ENCODE measurements at places on chromosomes 5 and 9.
A peak's percentile ranks its signal among the peaks of the same experiment; 100 is the strongest.

DNA sequence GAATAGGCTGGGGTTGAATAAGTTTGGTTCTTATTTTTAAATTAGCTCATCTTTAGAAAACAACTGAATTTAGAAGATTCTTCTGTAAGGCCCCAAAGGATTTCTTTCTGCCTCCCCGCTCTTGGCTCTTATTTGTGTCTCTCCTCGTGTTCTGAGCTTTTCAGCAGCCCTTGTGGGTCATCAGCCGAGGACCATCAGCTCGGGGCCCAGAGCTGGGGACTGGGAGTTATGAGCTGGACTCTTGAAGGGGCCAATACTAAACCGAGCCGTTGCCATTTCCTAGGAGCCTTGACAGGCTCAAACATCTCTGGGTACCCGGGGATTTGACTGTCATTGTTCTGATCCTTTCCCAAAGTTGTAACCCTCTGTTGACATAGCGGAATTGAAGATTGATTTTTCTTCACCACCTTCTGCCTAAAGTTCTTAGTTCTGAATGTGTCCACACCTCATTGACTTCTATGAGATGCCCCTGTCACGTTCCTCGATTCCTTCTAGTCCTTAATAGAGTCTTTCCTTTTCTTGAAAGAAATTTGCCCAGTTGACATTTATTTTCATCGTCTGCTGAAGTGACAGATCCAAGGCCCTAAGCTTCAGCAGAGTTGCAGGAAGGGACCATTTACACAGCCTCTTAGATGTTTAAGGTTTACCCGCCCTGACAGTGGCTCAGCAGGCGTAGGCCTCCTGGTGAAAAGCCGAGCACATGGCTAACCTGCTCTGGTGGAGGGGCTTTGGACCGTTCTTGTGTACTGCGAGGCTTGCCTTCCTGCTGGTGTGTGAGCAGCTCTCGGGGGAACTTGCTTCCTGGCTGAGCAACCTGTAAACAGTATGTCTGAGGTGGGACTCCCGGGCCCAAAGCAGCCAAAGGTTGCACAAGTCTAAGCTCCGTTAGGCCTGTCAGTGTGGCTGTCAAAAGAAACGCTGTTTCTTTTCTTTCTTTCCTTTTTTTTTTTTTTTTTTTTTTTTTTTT, 24.0 kb downstream of the ABL1 start:
- no peak for DNase-seq

DNA sequence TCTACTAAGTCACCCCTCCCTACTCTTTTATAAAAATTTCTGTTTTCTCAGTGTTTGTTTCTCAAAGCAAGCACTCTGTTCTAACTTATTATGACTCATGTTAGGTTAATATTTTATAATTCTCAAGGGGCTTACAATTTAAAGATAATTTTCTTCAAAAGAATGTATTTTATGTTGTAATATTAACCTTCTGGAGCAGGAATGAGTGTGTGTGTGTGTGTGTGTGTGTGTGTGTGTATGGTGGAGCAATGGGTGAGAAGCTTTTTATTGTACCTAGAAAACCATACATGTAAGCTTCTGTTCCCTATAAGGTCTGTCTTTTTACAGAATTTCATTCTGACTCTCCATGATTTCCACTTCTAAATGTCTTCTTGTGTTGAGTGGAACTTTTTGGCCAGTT, 63.0 kb downstream of the PBX3 start:
- no peak for DNase-seq

DNA sequence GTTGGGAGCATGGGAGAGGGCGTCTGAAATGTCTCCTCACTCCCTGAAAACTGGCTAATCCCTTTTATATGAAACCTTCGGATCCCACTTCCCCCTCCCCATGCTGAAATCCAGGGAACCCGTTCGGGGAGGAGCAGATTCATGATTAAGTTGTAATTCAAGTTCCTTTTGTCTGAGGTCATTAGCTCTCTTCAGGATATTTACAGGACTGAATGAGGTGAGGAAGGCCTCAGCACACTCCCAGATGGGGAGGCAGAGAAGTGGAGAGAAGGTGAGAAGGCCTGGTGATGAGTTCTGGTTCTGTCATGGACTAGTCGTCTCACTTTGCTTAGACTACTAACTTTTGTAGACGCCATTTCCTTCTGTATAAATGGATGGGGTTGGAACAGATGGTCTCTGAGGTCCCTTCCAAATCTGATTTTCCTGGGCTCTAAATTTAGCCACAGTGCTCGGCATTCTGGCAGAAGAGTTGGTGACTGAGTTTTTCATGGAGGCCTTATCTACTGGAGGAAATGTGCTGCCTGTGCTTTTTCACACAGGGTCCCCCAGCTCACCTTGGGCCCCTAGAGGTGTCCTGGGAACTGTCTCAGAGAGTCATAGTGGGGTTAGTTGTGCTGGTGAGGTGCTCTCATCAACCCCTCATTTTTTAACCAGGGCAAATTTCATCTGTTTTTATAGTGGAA, 62.3 kb downstream of the PRDM6 start:
- no peak for DNase-seq

DNA sequence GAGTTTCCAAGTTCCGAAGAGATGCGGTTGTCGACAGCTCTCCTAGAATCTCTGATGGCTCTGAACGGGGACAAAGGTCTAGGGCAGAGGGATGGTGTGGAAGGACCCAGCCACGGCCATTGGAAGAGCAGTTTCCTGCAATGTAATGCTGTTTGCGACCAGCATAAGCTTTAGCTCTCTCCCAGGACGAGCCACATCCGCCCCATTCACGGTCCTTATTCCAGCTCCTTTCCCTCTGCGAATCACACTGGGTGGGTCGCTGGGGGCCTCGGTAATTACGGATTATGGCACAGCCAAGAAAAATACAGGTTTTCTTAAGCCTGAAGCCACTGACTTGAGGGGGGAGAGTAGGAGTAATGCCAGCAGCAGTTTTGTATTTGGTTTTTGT, 22.7 kb downstream of the ANXA2R start:
- DNase-seq = peak; percentile 59

DNA sequence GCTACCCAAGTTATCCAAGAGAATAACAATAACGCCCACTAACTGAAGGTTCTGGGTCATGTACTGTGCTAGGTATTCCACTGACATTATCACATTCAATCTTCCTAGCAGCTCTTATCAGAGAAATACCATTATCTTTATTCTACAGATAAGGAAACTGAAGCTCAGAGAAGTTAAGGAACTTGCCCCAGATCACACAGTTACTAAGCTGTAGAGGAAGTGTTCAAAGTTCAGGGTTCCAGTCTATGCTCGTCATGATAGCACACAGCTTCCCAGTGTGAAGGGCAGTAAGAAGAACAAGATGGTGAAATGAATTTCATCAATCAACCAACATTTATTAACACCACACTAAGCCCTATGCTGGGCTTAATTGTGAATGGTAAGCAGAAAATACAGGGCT, 29.6 kb downstream of the ELOVL7 start:
- DNase-seq = no peak

GRCh38 chr5:172768098-172768572, 2.9 kb downstream of the DUSP1 start:
- no peak for DNase-seq

DNA sequence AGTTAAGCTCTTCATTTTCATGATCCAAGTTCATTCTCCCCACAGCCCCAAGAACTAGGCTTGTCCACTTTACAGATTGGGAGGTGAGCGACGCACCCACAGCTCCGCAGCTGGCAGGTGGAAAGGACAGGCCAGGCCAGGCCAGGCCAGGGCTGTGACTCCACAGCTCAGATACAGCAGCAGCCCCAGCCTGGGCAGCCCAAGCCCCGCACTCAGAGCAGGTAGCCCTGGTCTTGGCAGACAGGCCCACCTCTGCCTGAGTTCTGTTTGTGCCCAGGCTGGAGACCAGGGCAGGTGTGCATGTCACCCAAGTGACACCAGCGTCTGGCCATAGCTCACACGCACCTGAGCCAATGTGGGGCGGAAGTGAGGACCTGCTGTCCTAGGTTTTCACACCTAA, 124.7 kb downstream of the WNK2 start:
- DNase-seq = peak; percentile 37

DNA sequence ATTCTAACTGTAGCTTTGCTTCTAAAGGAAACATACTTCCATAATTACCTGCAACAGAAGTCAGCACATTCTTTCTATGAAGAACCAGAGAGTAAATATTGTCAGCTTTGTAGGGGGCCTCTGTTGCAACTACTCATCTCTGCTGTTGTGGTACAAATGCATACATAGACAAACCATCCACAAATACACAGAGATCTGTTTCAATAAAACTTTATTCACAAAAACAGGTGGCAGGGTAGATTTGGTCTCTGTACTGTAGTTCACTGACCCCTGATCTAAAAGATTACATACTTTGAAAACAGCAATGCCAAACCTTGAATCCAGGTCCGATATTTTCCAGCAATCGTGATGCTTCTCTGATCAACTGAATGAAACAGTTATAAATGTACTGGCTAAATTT, 44.9 kb upstream of the RETREG1 start:
- DNase-seq = no peak

DNA sequence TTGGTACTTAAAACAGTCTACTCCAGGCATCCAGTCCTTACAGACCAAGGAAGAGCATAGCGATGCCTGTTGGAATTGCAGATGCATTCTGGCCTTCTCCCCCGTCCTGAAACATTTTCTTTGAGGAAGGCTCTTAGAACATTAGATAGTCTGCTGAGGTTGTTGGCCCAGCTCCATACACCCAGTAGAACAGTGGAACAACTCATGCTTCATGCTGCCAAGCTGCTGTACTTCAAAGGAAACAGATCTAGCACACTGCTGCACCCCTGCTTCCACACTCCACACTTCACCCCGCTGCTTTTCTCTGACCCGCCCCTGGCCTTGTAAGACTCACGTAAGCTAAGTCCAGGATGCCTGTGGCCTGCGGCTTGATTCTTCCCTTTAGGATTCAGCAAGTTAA, 33.4 kb upstream of the NCS1 start:
- DNase-seq = no peak

DNA sequence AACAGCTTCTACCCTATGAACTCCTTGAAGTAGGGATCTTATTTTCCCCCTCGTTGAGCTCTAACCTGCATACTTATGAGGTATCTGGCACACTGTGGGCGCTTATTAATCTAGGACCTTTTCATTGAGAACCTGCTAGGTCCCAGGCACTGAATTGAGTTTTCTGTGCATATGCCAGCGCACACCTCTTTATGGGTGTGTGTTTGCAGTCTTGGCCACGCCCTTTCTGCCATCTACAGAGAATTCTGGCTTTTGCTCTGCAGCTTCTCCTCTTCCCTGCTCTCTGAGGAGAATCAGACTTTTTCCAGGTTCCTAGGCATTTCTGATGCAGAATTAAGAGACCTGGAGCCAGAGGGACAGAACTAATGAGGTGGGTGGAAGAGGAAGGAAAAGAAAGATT, 25.4 kb upstream of the SSBP2 start:
- no peak for DNase-seq

DNA sequence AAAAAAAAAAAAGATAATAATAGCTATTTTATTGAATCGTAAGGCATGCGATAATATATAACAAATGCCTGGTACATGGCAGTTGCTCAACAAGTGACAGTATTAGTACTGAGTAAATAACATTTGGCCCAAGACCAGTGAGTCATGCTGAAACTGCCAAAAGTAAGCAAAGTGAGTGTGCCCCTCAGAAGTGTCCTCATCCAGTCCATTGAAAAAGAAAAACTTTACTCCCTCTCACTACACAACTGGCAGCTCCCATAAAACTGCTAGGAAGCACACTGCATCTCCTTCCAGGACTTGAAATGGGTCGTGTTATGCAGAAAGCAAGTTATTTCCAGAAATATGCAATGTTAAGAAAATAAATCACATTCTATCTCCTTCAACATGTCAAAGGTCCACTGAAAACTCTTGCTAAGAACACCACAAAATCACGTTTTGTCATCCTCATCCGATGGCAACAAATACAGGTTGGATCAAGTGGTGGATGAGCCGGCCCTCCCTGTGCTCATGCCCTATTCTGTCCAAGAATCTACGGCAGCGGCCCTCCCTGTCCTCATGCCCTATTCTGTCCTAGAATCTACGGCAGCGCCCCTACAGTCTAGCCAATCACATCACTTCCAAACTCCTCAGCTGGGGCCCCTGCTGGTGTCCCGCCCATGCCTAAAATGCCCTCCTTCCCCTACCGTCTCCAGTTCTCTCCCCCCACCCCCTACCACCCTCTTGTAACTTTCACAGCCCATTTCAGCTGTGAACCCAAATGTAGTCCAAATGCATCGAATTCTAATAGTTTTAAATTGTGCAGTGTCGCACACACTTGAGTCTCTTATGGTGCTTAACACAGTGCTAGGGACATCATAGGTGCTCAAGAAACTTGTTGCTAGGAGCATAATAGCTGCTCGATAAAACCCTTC, 12.5 kb downstream of the PTCH1 start:
- DNase-seq = peak; percentile 61

DNA sequence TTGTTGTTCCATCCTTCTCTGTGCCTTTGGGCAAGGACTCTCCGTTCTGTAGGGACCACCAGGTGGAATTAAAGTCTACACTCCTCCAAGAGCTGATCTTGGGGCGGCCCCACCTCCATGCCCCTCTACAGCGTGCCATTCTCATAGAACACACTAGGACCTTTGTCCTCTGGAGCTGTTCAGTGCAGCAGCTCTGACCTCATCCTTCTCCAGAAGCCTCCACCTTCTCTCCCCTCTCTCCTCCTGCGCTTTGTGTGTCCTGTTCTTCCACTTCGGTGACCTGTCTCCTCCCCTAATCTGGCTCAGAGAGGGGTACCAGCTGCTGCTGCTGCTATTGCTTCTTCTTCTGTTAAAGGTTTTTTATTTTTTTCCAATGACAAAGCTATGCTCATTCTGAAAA, 1.8 kb upstream of the MACROH2A1 start:
- DNase-seq = no peak

GRCh38 chr5:142820447-142820846, 50.3 kb downstream of the ARHGAP26 start:
- no peak for DNase-seq
